GM12891 (cell line): ENCODE measurements at places on chromosomes 3 and 15.
A peak's percentile ranks its signal among the peaks of the same experiment; 100 is the strongest.

- no peak for DNase-seq
Observed at GRCh38 chr3:144521131-144521530, 549.5 kb downstream of the DIPK2A start.

GRCh38 chr15:79025201-79025600 is 65.4 kb downstream of the RASGRF1 start:
- no peak for DNase-seq

GRCh38 chr3:150117076-150117475 is 146.4 kb upstream of the PFN2 start:
- no peak for DNase-seq

DNA sequence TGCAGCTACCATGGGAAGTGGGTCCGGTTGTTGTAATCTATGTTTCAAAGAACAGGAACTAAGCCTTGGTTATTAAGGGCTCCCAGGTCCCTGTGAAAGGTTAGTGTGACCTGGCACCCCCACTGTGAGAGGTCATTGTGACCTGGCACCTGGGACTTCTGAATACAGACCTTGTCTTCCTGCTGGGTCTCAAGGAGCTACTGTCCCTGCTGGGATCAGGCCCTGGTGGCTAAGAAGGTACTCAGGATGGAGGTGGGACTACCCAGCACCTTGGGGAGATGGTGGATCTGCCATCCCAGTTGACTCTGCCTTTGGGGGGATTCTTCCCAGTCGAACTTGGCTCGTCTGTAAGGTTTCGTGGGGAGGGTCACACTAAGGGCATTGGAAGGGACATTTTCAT is 10.3 kb upstream of the SLCO2A1 start:
- DNase-seq: no peak

DNA sequence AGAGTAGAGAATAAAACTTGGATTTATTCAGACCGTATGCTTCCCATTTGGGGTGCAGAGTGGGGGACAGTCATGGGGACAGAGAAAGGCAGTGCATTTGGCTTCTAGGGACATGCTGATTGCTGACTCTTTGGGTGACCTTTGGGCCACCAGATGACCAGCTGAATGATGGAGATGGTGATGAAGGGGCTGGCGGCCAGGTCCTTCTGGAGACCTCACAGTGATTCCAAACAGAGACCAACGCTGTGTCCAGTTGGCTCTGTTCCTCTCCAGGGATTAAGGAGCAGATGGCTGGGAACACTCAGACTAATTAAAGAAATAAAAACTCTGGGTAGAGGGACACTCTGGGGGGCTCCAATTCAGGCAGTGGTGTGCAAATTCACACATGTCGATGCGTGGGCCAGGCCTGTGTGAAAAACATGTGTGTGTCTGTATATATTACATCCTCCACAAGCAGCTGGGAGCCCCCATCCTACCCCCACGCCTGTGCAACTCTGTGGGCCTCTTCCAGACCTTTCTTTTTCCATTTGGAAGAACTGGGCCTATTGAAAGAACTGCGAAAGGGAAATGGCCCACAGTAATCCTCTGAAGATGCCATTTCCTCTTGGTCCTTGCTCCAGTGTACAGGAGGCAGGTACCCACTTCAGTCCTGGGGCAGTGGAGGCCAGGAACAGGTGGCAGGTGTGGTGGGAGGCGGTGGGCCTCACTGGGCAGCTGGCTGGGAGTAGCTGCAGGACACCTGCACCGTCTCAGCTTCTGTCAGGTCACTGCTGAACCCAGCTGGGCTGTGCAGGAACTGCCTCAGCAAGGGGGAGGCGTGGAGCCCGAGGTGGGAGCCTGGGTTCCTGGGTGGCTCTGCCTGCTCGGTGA is 8.9 kb downstream of the XIRP1 start:
- no peak for DNase-seq

GRCh38 chr3:112086076-112086854 is at the start of gene C3orf52:
Gene C3orf52 (plus strand): TSS chr3:112086389. CDS start chr3:112086408, 19 bp downstream.
- DNase-seq: peak; percentile 68

- no peak for DNase-seq
Observed at GRCh38 chr15:36877796-36878683, 222.3 kb downstream of the MEIS2 start.

DNA sequence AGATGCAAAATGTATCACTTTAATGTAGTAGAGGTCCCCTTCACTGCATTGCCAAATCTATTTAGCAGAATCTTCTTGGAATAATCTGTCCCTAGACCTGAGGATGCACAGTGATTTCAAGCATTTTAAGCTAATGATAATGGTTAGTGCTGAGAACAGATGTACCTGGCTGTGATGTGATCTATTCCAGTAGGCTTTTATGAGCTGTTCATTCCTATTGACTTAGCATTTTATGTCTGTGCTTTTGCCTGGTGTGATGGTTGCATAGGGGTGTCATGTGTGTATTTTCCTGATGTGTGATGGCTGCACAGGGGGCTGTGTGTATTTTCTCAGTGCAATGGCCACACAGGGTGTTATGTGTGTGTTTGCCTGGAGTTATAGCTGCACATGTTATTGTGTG is 272.9 kb downstream of the TIGIT start:
- DNase-seq: no peak
